NCI-H2171 treated with DMSO at 0.1 percent for 48 hours (cell line): ENCODE measurements at places on chromosomes 4 and X.

DNA sequence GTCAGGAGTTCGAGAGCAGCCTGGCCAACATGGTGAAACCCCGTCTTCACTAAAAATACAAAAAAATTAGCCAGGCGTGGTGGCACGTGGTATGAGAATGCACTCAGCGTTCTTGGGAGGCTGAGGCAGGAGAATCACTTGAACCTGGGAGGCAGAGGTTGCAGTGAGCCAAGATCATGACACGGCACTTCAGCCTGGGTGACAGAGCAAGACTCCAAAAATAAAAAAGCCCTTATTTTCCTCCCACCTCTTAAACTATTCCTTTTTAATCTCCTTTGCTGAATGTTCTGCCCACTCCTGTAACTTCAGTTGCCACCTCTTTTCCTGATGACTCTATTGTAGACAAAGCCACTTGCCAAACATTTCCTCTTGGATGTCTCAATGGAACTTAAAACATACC is 72.6 kb downstream of the TAF1 start:
- no peak for DNase-seq

DNA sequence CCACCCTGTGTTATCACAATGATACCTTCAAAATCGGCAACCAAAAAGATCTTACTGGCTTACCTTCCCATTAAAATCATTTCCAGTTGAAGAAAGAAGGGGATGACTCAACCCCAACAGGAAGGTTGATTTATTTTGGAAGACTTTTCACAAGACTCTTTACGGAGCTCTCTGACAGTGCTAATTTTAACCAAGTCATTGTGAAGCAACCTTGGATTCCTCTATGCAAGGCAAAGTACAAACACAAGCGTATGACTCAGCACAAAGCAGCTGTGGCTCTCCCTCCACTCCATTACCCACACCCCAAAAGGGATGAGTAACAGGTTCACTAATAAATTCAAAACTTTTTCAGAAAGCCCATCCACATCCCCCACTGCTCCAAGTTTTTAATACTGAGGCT is 213.8 kb upstream of the FGF13 start:
- no peak for DNase-seq

DNA sequence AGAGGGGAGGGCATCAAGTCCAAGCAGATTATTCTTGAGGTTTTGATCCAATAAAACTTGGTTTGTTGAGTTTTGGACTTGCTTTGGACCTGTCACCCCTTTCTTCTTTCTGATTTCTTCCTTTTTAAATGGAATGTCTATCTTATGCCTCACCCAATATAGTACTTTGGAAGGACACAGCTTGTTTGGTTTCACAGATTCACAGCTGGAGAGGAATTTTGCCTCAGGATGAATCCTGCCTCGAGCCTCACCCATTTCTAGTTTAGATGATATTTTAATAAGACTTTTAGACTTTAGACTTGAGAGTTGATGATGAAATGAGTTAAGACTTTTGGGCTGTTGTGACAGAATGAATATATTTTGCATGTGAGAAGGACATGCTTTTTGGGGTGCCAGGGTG is 136.9 kb upstream of the PDE5A start:
- no peak for DNase-seq

DNA sequence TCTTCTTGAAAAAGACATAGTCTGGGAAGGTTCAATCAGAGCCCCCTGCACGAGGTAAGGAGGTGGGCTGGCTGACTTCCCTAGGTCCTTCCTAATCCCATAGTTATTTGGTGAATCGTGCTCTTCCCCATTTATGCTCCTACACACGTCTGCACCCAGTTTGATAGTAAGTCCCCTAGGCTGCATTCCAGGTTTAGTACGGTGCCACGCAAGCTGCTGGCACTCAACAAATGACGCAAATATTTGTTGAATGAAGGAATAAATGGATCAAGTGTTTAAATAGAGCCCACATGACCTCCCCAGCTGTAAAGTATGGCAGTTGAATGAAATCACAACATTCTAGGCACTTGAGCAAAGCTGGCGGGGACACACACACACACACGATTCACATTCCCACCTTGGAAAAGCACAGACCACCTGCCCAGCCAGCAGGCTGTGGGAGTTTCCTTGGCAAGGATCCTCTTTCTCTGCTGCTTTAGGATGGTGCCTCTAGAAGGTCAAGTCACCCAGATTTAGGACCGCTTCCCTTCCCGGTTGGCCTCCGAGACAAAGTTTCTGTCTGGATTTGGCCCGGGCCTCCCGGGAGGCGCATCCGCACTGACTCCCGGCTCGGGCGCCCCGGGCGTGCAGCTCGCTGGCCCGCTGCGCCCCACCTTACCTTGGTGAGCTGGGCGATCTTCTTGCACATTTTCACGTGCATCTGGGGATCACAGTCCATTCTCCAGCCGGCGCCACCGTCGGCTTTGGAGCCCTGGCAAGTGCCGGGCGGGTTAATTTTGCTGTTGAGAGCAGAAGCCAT is 721 bp downstream of the FAM184B start:
- DNase-seq: peak; percentile 27

- no peak for DNase-seq
Observed at GRCh38 chrX:101749436-101749835, 89.8 kb upstream of the ARMCX2 start.

- no peak for DNase-seq
Observed at GRCh38 chr4:107432451-107432850, 287.6 kb downstream of the PAPSS1 start.

- no peak for DNase-seq
Observed at GRCh38 chr4:88204882-88205281, 46.4 kb upstream of the ABCG2 start.

DNA sequence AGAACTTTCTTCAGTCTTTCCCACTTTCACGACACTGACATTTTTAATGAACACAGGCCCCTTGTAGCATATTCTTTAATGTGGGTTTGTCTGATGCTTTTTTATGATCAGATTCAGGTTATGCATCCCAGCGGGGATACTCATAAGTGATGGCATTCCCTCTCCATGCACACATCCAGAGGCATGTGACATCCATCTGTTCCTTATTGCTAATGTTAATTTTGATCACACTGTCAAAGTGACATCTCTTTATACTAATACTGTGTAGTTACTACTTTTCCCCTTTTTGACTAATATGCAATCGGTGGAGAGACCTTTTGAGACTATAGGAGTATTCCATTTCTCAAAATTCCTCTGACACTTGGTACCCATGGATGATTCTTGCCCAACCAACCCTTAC is 43.8 kb upstream of the HS3ST1 start:
- DNase-seq: no peak

DNA sequence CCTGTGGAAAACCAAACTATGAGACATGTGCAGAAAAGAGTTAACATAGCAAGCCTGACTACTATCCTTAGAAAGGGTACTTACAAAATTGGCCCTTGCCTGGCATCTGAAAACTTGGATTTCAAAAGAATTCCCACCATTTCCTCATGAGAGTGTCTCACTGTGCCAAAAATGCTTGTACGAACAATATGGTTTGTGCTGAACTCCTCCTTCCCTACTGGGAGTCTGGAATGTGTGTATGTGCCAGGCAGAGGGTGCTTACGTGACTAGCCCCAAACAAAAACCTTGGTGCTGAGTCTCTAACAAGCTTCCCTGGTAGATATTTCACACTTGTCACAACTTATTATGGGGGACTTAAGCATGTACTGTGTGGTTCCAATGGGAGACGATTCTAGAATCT is 81.7 kb upstream of the GIMD1 start:
- no peak for DNase-seq

- DNase-seq: no peak
Observed at GRCh38 chr4:152850377-152850776, 70.6 kb downstream of the ARFIP1 start.

DNA sequence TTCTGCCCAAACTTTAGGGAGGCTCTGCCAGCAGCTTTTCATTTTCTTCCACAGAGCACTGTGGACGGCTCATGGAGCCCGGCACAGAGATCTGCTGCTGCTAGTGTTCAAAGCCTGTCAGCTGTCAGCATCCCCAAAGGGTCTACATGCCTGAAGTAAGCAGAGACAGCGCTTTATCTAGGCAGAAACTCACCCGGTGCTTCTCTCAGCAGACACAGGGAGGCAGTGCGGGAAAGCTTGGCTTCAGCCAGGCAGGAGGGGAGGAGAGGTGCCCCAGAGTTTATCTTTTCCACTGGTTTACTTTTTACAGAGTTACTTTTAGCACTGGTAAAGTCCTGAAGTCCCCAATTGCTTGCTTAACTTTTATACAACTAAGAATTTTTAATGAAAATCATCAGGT is 339.3 kb downstream of the NKX6-1 start:
- no peak for DNase-seq

- no peak for DNase-seq
Observed at GRCh38 chrX:3428792-3429191, 82.3 kb upstream of the MXRA5 start.

DNA sequence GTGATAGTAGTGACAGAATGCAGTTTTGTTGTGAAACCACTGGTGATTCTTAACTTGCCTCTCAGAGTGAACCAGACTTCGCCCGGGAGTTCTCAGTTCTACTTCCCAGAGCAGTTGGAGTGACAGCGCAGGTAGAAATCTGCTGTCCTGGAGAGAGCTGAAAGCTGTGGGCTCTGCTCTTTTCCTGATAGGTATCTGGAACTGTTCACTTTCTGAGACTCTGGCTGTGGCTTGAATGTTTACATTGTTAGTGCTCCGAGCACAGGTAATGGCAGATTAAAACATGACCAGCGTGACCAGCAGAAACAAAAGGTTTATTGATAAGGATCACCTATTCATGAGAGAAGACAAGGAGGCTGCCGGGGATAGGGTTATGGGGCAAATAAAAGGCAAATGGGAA is 360.7 kb downstream of the BMPR1B start:
- DNase-seq: no peak

DNA sequence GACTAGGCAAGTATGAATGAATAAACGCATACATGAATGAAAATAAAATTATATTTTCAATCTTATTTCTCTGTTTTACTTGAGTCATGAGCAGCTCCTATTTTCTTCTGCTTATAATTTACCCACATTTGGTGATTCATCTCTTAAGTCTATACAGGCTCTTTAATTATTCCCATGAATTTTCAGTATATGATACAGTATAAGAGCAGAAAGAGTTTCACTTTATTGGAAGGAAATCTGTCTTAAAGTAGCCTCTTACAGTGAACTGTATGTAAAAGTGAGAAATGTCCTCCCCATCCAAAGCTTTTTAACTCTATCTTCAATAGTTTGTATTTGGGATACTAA is 50.8 kb downstream of the TMEM165 start:
- DNase-seq: no peak

DNA sequence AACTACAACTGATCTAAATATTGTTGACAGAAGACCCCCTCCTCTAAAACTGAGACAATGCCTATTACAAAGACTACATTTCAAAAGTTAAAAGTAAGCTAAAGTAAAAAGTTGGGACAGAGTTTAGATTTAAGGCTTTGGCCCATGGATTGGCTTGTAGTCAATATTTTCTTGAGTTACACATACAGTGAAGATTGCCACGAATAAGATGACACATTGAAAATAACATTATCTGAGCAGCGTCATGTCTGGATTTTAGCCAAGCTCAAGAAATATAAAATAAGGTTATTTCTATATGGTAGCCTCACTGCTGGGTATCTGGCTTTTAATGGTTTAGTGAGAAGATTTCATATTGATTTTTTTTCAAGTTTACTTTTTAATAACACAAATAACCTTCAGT is 266.2 kb upstream of the LDB2 start:
- no peak for DNase-seq
